Neuronal stem cell (in vitro differentiated cells): ENCODE measurements at places on chromosomes 13 and 19.
A peak's percentile ranks its signal among the peaks of the same experiment; 100 is the strongest.

DNA sequence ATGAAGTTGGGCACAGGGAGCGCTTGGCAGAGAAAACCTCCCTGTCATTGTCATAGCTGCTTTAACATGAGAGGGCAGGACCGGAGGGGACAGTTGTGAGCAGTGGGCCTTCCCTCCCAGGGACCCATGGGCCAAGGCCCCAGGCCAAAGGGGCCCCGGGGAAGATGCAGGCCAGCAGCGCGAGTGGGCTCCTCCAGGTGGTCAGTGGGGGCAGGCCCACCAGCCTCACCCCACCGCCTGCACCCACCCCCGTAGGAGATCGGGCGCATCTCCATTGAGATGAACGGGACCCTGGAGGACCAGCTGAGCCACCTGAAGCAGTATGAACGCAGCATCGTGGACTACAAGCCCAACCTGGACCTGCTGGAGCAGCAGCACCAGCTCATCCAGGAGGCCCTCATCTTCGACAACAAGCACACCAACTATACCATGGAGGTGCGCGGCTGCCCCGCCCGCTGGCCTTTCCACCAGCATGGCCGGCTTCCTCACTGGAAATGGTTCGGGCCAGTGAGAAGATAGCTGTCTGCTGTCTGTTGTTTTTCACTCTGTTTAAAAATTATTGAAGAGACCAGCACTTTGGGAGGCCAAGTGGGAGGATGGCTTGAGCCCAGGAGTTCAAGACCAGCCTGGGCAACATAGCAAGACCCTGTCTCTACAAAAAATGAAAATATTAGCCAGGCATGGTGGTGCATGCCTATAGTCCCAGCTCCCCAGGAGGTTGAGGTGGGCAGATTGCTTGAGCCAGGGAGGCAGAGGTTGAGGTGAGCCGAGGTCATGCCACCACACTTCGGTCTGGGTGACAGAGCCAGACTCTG is 18.6 kb downstream of the CAPN12 start:
- no peak for DNase-seq

DNA sequence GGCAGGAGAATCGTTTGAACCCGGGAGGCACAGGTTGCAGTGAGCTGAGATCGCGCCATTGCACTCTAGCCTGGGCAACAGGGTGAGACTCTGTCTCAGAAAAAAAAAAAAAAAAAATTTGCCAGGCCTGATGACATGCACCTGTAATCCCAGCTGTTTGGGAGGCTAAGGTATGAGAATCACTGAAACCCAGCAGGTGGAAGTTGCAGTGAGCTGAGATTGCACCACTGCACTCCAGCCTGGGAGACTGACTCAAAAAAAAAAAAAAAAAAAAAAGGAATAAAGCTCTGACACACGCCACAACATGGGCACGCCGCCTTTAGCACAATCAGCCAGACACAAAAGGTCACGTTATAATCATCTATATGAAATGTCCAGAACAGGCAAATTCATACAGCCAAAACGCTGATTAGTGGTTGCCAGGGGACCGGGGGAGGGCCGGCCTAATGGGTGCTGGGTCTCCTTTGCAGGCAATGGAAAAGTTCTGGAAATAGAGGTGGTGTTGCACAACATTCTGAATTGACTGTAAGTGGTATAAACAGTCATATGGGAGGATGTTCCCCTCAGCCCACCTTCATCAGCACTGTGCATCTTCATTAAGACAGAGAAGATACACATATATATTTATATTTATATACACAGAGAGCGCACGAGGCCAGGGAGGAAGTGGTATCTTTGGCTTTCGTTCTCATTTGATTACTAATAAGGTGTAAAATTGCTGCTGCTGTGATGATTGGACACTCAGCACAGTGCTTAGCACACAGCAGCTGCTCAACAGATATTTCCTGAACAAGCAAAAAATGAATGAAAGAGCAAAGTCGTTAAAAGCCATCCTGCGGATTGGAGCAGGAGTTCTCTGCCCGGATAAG is 3.8 kb downstream of the HSPBP1 start:
- DNase-seq = no peak

DNA sequence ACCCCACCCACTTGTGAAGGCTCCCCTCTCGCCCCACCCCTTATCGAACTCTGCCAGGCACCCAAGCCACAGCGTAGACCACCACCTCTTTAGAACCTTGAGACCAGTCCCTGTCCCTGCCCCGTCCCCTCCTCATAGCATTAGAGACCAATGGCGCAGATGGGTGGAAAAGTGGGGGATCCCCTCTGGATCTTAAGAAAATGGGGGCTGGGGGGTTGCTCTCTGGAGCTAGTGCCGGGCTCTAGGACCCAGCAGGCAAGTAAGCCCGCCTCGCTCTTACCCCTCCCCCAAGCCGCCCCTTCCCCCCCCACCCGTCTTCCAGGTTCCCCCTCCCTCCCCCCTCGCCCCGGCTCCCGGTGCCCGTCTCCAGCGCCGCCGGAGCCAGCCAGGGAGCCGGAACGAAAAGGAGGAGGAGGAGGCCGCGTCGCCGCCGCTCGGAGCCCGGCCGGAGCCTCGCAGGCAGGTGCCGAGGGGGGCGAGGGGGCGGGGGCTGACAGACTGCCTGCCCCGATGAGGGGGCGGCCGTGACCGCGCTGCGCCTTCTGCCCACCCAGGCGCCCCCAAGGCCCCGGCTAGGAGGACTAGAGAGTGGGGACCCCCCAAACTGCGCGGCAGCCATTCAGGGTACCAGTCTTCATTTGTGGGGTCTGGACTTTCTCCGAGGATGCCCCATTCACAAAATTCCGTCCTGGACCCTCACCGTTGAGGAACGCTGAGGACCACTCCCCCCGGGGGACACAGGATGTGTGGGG is at the start of gene SPRED3:
Gene SPRED3 (plus strand): TSS at position 349 of the 752 bp plus-strand sequence. CDS start 1,606 bp downstream, outside the sequence.
- DNase-seq = no peak

GRCh38 chr13:51594432-51594831 is 10.2 kb downstream of the WDFY2 start:
- no peak for DNase-seq

DNA sequence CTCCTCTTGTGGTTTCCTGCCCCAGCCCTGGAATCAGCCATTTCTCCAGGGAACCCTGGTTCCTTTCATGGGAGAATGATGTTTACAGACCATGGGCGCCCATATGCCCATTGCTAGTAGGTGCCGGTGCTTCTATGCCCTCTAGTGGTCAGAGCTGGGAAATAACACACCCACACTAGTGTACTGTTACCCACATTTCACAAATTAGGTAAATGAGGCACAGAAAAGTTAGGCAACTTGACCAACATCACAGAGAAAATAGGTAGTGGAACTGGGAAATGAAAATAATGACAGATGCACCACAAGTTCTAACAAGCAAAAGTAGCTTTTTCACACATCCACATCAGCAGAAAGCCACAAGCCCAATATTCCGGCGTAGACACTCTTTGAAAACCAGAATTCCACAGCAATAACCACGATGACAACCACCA is 1.3 kb upstream of the CEACAM3 start:
- peak; percentile 30 for DNase-seq

DNA sequence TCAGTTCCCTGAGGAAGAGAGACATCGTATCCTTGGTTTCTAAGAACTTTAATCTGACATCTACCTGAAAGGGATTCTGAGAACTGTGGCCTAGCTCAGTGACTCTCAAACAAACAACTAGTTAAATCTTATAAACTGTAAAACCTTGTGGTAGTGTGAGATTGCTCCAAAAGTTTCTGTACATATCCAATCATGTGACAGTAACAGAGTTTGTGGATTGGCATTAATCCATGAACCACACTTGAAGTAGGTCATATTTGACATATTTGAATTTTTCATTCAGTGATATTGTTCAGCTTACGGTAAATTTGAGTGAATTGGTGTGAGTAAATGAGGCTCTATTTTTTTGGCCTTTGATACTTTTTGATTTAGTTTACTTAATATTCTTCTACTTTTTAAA is 15.0 kb downstream of the TDRD3 start:
- no peak for DNase-seq
